Activated CD4-positive, alpha-beta T cell treated with anti-CD3 and anti-CD28 coated beads for 48 hours (primary cell): ENCODE measurements at places on chromosomes 2 and 18.

DNA sequence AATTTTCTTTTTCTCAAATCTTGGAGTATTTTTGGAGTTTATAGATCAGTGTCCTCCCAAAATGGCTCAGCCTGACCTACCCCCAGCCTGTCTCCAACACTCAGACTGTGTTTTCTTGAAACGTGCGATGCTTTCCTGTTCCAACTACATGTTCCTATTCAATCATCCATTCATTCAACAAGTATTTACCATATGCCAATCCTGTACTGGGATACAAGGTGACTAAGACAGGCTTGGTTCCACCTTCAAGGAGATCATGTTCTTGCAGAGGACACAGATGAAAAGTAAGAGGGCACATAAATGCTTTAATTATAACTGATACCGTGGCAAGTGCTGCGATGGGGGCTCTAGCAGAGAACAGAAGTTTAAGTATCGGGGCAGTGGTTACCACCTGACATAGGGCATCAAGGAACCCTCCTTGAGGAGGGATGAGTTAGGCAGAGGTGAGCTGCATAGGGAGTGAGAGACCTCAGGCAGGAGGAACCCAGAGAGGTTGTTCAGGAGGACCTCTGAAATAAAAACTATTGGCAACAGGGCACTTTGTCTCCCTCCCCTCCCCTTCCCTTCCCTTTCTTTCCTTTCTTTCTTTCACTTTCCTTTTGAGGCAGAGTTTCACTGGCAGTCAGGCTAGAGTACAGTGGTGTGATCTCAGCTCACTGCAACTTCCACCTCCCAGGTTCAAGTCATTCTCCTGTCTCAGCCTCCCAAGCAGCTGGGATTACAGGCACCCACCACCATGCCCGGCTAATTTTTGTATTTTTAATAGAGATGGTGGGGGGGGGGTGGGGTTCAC, 469.0 kb downstream of the EPHA4 start:
- DNase-seq, result no peak

- no peak for DNase-seq
These were observed 37.7 kb upstream of the IGFBP5 start for GRCh38 chr2:216733046-216733445.

DNA sequence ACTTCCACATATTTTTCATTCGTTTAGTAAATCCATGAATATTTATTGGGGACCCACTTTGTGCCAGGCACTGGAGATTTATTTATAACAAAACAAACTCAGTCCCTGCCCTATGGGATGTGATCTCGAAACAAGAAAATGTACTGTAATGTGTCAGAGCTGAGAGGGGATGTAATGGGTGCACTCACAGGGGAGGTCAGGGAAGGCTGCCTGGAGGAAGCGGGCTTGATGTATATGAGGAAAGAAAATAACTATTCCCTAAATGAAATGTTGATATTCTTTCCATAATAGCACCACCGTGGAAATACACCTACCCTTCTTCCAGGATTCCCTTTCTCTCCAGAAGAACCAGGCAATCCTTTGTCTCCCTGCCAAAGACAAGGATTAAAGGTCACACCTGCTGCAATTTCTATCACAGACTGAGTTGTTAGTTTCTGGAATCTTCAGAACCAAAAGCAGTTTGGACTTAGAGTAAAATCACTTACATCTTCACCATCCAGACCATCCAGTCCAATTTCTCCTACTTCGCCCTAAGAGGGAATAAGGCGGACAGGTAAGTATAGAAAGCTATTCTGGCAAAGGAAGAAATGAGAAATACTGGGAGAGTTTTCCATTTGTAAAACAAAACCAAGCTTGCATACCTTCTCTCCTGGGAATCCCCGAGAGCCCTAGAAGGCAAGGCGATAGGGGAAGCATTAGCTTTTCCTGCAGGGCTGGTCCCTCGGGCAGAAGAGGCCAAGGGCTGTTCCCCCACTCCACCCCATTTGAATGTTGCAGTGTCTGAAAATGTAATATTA, 55.0 kb downstream of the COL6A3 start:
- no peak for DNase-seq

GRCh38 chr2:143582046-143582747, 453.0 kb downstream of the ARHGAP15 start:
- DNase-seq, result no peak

DNA sequence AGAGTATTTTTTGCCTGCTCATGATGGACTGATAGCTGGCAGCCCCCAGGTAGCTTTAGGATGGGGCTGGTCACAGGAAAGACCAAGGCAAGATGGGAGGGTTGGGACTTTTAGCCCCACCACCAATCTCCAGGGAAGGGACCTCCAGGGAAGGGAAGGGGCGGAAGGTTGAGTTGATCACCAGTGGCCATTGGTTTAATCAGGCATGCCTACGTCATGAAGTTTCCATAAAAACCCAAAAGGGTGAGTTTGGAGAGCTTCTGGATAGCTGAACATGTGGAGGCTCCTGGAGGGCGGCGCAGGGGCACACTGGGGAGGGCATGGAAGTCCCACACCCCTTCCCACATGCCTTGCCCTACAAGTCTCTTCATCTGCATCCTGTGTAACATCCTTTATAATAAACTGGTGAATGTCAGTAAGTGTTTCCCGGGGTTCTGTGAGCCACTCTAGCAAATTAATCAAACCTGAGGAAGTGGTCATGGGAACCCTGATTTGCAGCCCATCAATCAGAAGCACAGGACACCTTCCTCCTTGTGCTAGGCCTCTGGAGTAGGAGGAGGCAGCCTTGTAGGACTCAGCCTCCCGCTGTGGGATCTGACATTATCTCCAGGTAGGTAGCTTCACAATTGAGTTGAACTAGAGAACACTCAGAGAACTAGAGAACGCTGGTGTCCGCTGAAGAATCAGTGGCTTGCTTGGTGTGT, 30.3 kb downstream of the RAB31 start:
- no peak for DNase-seq

DNA sequence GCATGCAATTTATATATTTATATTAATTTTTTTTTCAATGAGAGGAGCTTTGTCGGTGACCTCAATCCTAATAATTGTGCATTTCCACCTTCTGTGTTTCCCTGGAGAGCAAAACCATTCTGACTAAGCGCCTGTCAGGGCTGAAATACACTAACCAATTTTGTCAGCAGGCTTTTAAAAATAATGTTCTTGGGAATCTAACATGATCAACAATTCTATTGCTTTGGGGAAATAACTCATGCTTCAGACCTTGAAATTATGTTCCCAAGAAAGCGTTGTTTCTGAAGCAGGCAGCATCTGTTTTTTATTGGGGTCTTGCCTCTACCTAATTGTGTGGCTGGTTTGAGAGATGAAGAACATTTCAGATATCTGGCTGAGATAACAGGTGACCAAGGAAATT, 129.1 kb upstream of the ALKAL2 start:
- no peak for DNase-seq

DNA sequence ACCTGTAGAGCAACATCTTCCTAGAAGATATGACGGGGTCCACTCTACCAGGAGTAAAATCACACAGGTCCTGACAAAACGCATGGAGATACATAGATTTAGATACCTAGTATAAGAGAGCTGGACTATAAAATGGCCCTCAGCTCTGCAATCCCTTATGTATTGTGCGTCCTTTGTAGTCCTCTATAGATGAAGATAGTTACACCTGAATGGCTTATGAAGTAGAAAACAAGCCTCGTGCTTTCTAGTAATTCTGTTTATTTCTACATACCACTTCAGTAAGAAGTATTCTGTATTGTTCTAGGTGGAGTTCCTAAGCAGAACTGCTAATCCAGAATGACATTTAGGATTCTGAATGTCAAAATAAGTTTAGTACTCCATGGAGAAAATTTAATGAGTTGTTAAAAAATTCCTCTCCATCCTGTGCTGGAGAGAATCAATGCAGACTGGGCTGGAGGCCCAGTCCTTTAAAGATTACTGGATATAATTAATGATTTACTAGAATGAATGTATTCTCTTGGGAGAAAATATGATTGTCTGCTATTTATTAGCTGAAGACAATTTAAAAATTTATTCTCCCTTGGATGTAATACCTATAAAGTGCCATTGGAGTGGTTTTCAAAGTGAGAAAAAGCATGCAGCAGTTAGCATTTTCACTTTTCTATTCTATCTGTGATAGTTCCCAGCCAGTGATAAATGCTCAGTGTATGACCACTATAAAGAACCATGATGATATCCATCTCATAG, 147.3 kb upstream of the UNC80 start:
- no peak for DNase-seq

GRCh38 chr2:72629062-72629461, 196.8 kb downstream of the EXOC6B start:
- DNase-seq, result no peak
